ENCODE measurements at places on chromosomes 11 and 22. TPM values are rescaled to one million over a fixed set of nuclear protein-coding genes. Genes with fewer than 3 reads are reported as not detected.

- no peak for DNase-seq
Observed at GRCh38 chr11:114197799-114198500, 98.2 kb upstream of the NNMT start.

- DNase-seq = no peak
Observed at GRCh38 chr11:32121012-32121411, 30.1 kb downstream of the RCN1 start.

DNA sequence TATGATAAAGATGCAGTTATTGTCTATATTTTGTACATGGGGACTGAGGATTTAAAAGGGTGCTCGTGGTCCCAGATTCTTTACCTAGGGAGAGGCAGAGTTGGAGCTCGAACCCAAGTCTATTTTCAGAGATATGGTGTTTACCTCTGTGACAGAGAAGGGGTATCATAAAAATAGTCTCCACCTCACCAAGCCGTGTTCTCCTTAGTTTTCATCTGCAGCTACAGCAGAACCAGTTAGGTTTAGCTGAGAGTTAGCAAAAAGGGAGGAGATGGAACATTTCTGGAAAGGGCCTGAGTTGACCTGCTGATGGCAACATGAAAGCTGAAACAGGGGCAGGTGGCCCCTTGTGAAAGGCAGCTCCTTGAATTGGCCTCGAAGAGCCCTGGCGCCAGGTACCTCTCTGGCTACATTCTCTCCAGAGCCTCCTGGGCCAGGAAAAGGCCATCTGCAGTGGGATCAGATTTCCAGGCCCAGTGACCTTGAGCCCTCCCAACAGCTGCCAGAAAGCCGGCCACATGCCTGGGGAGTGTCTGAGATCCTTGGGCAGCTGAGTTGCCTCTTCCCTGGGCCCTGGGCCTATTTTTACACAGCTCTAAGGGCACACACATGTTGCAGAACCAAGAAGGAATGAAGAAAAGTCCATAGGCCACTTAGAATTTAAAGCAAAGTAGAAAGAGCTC is 136.6 kb downstream of the NAV2 start:
- no peak for DNase-seq

DNA sequence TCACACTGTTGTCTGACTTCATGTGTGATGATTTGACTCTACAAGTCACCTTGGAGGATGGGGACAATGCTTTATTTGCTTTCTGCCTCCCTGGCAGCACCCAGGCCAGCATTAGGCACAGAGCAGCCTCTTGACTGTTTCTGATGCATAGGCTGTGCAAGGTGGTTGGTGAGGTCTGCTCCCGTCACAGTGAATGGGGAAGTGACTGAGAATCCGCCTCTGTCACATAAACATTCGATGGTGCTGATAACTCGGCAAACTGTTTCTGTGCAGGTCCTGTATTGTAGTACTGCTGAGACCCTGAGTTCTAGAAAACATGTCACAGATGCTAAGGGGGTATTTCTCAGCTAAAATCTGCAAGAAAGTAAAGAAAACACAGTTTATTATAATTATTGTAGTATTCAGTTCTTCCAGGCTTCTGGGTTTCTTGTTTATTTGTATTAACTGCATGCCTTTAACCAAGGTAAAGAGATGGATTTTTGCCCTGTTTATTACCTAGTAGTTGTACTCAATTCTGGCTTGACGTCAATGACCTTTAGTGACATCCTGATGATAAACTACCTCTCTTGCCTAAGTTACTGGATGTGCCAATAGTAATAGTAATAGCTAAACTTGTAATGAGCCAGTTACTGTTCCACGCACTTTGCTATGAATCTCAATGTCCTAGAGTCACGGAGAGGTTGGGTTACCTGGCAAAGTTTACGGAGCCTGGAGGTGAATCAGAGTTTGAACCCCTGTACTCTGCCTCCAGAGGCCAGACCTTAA is 24.8 kb upstream of the RCN1 start:
- DNase-seq = no peak

OR6A2 gene
- not detected for total RNA-seq

C11orf91 gene
- 0.35 TPM for total RNA-seq
